ENCODE measurements at places on chromosomes 12 and 14.

- DNase-seq: no peak
These were observed 33.4 kb downstream of the SUSD6 start for GRCh38 chr14:69644814-69645213.

DNA sequence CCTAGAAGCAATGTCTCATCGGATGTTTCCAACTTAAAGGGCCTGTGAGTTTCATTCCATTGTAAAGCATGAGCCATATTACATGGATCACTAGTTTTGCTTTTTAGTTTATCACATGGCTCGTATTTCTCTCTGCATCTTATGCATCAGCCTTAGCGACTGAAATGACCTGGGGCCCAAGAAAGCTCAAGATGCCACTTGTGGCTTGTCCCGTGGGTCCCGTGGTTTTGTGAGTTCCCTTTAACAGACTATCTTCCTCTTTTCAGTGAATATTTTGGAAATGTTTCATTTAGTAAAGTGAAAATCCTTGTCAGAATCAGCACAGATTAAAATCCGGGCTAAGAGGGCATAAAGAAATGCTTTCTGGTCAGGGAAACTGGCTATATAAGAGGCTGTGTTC, 86.2 kb upstream of the PPM1H start:
- no peak for DNase-seq

- DNase-seq: no peak
These were observed 44.7 kb upstream of the CEP83 start for GRCh38 chr12:94504386-94504785.

- no peak for DNase-seq
These were observed 305.5 kb upstream of the FKBP4 start for GRCh38 chr12:2489275-2489674.

DNA sequence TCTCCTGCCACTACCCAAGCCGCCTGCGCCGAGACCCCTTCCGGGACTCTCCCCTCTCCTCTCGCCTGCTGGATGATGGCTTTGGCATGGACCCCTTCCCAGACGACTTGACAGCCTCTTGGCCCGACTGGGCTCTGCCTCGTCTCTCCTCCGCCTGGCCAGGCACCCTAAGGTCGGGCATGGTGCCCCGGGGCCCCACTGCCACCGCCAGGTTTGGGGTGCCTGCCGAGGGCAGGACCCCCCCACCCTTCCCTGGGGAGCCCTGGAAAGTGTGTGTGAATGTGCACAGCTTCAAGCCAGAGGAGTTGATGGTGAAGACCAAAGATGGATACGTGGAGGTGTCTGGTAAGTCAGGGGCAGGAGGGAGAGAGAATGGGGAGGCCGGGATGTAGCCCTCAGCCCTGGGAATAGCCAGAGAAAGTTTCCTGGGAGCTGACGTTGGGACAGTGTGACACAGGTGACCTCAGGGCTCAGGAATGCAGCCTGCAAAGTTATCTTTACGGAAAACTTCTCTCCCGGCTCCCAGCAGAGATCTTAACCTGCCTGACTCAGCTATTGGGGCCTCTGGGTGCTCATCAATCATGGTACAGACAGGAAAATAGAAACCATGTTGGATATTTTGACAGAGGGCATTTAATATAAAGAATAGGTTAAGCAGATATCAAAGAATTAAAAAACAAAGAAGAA, 747 bp downstream of the HSPB8 start:
- DNase-seq: no peak

- no peak for DNase-seq
These were observed 44.3 kb upstream of the RESF1 start for GRCh38 chr12:31914927-31915326.

DNA sequence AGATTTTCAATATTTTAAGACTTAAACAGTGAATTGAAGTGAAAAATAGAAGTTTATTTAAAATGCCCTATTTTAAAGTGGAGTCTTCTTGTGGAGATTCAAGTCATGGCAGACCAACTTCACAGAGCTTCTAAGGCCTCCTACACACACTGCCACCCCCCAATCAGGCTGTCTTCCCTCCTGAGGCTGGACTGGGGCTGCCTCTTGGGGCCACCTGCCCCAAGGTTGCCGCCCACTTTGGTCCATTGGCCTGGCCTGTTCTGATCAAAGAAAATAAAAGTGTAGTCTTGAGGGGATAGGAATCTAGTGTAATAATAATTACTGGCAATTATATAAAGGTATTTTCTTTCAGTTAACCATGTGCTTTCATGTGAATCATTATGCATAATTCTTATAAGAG, 1.3 kb downstream of the GOLT1B start:
- DNase-seq: no peak

GRCh38 chr12:12229556-12230092, 37.2 kb downstream of the LRP6 start:
- no peak for DNase-seq

All from activated T-helper 1 cell treated with Interleukin-2 at 50 U/mL for 16 hours (primary cell).